Stimulated activated CD8-positive, alpha-beta memory T cell treated with anti-CD3 and anti-CD28 coated beads, Interleukin-7, amount 100 ng/mL, for 1 hour (primary cell): ENCODE measurements at places on chromosomes 5 and 9.

- no peak for DNase-seq
These were observed 78.9 kb upstream of the CXCL14 start for GRCh38 chr5:135657536-135658305.

DNA sequence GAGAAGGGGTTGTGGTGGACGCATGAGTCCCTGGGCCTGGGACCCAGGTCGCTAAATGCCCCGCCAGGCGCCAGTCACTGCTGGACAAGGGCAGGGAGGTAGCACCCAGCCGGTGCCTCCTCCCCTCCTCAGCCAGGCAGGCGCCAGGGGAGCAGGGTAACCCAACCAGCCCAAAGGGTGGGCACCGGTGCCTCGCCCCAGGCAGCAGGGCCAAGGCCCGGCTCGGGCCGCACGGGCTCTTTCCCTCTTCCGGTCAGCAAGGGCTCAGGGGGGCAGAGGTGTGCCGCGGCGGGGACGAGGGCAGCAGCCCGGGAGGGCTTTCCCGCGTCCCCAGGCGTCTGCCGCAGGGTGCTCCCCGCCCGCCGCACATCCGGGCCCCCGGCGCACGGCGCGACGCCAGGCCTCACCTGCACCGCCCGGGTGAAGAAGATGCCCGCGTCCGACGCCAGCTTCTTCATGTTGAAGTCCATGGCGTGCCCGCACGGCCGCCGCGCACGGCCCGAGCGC lies 393 bp downstream of the SH3GLB2 start:
- DNase-seq = no peak

DNA sequence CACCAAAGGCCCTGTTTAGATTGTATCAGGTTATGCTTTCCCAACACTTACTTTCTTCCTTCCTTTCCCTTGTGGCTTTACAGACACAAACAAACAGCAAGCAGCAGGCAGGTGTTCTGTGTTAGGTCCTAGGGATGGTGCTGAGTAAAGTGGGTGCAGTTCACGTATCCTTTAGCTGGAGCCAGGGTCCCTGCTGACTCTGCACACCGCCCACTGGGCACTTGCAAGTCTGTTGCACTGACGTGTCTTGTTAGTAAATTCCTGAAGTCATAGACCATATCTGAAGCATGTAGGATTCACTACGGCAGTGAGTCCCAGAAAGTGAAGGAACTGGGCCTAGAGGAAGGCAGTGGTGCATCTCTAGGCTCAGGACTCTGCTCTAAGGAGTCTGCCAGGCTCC lies 96.5 kb downstream of the DAPK1 start:
- DNase-seq = no peak

DNA sequence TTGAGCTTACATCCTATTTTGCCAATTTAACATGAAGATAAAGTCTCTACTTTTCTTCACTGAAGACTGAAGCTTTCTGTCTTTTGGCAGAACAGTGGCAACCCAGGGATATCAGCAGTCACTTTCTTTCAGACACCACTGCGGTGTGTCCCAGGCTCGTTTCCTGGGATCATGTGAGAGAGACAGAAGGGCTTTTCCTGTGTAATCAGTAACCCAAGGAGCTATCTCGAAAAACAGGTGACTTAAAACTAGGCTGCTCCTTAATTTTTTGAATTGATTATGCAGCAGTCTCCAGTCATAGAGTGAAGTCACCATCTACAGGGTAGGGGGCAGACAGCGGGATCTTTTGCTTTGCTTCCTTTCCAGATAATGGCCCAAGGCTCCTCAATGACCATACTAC lies 68.5 kb downstream of the ZNF462 start:
- DNase-seq = no peak

- no peak for DNase-seq
These were observed 218.0 kb upstream of the C9orf72 start for GRCh38 chr9:27791311-27791710.

DNA sequence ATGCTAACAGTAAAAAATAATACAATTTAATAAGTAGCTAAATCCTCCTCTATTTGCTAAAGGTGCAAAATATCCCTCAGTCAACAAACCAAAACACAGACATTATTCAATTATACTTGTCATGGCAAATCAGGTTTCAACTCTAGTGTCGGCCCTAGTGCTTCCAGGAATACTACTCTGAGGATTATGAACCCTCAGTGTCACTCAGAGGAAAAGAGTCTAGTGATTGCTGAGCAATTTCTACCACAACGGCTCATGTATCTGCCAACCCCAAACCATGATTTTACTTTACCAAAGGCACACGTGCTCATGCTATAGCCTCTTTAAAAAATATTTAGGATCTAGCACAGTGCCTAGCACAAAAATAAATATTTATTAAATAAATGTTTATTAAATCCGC lies 21.0 kb downstream of the RICTOR start:
- DNase-seq = no peak

GRCh38 chr5:176887252-176887849 lies 11.8 kb downstream of the HK3 start:
- no peak for DNase-seq

DNA sequence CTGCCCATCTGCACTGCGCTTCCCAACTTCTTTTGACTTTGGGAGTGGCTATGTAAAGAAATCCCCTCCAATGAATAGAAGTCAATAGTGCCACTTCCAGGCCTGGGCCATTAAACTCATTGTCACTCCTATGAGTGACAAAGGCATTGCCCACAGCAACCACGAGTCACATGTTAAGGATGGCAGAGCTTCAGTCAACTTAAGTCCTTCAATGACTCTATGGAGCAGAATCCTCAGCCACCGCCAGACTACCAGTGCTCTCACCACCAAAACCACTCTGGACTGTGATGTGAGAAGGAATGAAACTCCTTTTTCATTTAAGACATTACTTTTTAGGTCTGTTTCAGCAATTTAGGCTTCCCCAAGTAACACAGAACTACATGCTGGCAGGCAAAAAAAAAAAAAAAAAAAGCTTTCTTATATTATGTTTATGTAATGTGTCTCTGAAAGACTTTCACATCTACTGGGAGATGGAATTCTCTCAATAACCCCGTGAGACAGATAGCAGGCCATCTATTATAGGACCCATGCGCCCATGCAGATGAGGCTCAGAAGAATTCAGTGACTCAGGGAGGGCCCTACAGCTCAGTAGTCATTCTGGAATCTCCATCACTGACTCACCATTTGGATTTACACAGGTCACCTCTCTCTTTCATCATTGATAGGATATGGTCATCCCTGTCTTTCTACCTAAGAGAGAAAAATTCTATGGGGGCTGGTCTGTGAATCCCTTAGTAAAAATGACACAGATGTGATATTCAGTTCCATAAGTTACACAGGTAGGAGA lies 180.5 kb downstream of the CEMIP2 start:
- DNase-seq = no peak
